ENCODE measurements at places on chromosomes 2 and 18.

GRCh38 chr2:227118353-227118752, 45.7 kb downstream of the COL4A4 start:
- DNase-seq, result no peak

DNA sequence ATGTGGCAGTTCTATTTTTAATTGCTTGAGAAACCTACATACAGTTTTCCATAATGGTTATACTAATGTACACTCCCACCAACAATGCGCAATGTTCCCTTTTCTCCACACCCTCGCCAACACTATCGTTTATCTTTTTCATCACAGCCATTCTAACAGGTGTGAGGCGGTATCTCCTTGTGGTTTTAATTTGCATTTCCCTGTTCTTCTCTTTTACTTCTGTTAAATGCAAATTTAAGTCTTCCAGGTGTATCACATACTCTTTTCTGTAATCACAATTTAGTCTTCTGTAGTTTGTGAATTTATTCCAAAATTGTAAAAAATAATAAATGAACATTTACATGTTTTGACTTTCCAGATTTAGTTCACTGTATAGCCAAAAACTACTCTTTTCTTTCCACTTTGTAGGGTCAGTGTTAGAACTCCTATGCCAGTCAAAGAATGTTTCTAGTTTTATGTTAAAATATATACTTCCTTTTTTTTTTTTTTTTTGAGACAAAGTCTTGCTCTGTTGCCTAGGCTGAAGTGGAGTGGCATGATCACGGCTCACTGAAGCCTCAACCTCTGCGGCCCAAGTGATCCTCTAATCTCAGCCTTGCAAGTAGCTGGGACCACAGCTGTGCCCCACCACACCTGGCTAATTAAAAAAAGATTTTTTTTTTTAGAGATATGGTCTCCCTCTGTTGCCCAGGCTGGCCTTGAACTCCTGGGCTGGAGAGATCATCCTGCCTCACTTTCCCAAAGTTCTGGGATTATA, 15.4 kb upstream of the ACYP2 start:
- DNase-seq, result no peak

GRCh38 chr18:78871618-78872017, 108.0 kb upstream of the SALL3 start:
- DNase-seq, result no peak

DNA sequence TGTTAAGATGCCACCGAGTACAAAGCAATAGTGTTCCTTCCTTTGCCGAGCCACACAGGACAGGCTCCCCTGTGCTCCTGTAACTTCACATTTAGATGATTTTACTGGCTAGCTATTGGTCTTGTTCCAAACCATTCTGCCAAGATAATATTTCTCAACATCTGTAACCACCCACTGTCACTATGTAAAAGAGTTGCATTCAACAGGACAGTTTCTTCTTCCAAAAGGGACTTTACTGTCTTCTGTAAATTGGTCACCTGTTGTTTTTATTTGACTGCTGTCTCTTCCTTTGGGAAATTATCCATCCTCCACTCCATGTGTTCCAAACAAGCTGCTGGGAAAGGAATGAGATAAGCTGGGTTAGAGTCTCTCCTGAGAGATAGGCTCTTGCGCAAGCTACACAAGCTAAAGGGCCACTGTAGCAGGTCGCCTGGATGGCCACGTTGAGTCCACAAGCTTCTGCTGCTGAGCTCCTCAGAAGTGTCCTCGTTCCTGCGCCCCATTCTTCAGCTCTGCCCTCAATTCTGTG, 14.4 kb upstream of the BZW1 start:
- peak; percentile 83 for DNase-seq

DNA sequence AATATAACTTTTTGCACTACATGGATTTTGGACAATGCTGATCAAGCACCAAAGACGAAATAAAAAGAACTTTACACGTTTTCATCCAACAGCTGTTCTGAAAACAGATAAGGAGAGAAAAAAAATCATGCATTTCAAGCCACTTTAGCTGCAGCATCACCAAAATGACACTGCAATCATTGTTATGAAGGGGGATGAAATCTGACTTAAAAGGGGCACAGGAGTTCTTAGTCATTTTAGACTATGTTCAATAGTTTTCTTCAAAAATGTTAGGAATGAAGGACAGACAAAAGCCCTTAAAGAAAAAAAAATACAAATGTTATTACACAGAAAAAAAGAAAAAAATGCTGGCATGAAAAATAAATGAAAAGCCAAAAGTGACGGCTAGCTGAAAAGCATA, 71.2 kb downstream of the CUL3 start:
- DNase-seq, result no peak

DNA sequence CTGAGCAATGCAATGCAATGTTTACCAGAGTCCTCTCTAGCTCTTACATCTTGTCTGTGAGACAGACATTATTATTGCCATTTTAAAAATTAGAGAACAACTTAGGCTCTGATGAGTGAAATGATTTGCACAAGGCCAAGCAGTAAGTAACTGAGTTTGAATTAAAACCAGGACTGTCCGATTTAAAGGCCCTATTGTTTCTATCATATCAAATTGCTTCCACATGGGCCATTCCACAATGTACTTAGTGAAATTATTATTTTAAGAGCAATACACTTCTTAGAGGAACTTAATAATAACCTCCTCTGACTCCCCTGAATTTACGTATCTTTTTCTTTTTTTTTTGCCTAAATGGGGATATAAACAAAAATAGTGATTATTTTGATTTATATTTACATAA, 64.6 kb downstream of the PLCL1 start:
- no peak for DNase-seq

DNA sequence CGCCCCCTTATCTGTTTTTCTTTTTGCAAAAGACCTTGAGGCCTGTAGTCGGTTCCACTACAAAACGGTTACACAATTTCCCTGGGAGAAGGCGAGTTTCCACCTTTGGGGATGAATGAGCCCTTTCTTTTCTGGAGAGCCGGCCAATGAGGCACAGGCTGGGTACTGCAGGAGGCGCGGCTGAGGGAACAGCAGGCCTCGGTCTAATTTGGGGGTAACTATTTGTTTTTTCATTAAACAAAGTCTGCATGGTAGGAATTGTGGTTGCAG, 129.2 kb downstream of the MYCN start:
- DNase-seq, result no peak

GRCh38 chr2:197759625-197760292, 25.4 kb downstream of the BOLL start:
- DNase-seq, result no peak

DNA sequence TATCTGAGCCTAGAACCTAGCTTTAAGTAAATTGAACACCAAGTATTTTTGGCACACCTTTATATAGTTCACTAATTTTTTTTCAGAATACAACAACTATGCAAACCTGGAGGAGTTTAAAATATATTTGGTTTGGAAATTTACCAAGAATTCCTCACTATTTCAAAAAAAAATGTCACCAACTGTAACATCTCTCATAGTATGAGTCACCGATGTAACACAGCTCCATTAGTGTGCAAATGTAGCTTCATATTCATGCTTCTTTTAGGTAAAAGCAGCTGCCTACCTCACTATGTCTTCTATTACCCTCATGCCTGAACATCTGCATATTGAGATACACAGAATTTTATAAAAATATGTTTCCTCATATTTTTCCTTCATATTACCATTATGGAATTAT, 80.5 kb downstream of the NRXN1 start:
- no peak for DNase-seq

DNA sequence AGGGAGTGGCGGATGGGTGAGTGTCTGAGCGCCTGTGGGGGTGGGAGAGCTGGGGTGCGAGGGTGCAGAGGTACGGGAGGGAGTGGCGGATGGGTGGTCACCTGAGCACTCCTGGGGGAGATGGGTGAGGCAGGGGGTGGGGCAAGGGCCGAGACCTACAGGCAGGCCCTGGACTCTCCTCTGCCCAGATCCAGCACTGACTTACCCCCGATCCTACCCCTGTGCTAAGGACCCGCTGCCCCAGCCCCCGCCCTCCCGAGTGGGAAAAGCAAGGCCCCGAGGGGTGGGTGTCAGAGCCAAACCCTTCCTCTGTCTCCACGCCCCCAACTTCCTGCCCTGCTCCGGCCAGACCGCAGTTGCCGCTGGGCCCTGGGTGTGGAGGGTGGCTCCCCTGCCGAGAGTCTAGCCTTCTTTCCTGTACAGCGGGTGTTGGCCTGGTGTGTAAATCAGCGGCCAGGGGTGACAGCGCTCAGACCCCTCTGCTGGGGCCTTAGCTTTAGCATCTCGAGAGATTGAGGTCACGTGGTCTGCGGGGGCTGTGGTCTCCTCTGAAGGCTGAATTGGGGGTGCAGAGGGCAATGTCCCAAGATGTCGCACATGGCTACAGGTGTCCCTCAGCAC, 12.5 kb downstream of the BOK start:
- no peak for DNase-seq

All from LNCaP clone FGC (cell line).